Fibroblast of skin of abdomen (primary cell): ENCODE measurements at places on chromosomes 7 and 10.
A peak's percentile ranks its signal among the peaks of the same experiment; 100 is the strongest.

GRCh38 chr7:141133646-141134045, 59.8 kb downstream of the TMEM178B start:
- DNase-seq: no peak

- no peak for DNase-seq
Measured at GRCh38 chr10:47314416-47314970, 7.8 kb upstream of the GDF2 start.

DNA sequence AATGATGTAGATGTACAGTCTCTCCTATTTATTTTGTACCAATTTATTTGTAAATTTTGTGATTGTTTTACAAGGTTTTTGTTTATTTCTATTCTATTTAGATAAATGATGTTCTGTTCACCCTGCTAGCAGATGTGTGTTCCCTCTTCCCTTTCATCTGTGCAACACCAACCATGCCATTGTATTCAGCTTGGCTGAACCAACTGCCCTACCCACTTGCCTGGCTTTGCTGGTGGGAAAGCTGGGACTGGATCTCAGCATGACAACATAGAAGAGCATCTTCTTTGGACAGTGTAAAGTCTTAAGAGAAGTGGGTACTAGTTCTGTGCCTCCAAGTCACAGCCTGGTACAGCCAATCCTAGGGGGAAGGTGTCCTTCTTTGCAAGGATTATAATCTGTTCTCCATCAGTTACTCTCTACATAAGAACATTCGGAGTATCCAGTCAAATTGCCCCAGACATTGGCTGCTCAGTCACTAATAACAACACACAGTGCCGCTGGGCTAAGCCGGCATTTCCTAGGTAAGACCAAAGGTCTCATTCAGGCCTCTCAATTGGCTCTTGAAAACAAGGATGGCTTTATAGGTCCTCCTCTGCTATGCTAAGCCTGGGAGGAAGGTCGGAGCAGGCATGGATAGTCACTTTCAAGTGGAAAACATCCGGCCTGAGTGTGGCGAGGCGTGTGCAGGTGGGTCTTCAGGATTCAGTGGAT, 109.7 kb downstream of the NT5C2 start:
- no peak for DNase-seq

- peak; percentile 18 for DNase-seq
Measured at GRCh38 chr7:150356265-150356897, 12.2 kb upstream of the REPIN1 start.

GRCh38 chr7:121282129-121282528, 46.7 kb upstream of the WNT16 start:
- DNase-seq: no peak

DNA sequence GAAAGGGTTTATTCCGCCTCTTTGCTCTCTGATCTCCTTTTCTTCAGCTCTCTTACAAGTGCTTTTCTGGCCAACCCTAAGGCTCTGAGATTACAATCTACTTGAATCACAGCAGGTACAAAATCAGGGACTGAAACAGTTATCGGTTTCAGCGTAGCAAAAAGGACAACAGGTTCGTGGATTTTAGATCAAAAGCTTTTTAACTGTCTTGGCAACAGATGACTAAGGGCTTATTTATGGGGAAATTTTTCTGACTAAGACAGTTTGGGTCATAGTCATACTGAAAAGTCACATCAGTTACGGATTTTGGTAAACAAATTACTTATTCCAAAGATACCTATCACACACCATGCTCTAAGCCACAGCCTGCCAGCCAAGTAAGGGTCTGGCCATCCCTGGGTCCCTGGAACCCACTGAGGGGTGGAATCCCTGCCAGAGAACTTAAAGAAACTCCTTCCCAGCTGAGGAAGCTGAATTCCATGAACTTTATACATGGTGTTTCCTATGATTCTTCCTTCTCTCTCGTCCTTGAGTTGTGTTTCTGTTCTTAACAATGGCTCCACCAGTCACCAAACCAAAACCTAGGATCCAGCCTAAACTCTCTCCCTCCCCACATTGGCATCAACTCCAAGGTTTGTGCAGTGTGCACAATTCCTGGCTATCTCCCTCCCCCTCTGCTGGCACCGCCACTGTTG, 169.3 kb downstream of the FAM107B start:
- DNase-seq: peak; percentile 38

- DNase-seq: peak; percentile 17
Measured at GRCh38 chr10:110966146-110966545, 46.7 kb downstream of the SHOC2 start.

DNA sequence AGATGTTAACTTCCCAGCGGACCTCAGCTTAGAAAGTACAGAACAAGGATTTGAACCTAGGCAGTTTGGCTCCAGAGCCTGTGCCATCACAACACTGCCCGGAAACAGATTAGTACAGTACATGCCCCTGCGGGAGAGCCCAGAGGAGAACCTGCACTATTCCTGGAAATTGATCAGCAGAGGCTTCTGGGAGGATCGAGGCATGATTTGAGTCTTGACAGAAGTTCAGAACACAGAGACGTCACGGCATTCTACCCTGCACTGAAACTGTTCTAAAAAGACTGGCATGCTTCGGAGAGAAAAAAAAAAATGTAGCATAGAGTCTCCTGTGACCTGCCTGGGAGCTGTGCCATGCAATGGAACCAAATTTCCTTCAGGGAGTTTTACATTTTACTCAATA, 9.2 kb upstream of the IL6 start:
- no peak for DNase-seq

DNA sequence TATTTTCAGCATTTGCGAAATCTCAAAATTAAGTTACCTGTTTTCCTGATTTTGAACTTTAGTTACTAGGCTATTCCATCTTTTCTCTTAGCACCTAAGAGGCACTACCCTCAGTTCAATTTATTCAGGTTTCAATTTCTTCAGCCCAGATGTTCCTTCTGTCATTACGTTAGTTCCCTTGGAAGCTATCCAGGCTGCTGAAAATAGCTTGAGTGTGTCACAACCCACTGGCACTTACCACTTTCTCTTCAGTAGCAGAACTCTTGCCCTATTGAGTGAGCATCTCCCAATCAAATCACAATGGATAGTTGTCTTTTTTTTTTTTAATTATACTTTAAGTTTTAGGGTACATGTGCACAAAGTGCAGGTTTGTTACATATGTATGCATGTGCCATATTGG, 332.7 kb upstream of the LRGUK start:
- DNase-seq: no peak

GRCh38 chr10:67851186-67851585, 13.2 kb upstream of the DNAJC12 start:
- DNase-seq: no peak
